ENCODE measurements at places on chromosomes 6 and 20.

DNA sequence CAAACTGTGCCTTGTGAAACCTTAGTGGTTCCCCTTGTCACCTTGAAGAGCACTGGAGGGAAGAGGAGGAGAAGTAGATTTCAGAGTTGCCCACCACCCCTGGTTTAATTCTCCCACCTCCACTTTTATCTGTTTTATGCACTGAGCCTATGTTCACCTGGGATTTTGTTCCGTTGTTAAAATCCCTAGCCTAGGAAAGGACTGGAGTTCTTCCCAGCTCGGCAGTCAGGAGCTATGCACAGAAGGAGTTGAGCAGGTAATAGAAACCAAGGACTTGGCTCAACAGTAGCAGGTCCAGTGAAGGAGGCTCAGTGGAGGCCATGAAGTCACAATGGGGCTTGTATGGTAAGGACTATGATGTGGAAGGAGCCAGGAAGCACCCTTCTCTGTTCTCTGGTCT lies 290.3 kb upstream of the PRND start:
- no peak for DNase-seq

GRCh38 chr6:3088446-3088845 lies 20.2 kb downstream of the RIPK1 start:
- no peak for DNase-seq

DNA sequence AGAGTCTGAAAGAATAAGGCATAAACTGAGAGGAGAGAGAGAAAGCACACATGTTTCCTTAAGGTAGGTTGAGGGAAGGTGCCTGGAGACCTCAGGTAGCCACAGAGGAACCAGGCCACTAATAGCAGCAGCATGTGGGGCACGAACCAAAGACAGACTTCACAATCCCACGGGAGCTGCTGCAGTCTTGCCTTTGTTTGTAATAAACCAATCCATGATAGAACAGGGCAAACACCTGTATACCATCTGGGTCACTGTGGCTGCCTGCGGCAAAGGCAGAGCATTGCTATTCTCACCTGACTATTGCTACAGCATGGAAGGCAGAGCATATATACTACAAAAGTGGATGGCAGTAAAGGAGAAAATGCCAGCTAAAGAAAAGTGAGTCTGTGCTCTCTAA lies 36.3 kb downstream of the HEBP2 start:
- DNase-seq: no peak

DNA sequence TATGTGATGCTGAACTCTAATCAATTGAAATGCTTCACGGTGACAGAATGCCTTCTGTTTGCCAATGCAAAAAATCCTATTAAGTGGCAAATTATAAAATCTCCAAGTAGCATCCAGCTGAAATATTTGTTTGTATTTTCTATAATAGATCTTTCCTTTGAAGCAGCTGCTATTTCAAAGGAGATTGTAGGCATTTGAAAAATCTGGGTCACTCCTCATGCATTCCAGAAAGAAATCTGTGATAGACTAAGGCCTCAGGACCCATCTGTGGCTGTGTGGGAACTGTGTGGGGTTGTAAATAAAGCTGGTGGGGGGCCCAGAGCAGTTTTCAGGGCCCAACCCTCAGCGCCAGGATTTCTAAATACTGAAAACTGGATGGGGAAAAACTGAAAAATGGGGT lies 216.9 kb upstream of the ARG1 start:
- DNase-seq: no peak

- DNase-seq: no peak
These were observed 84.2 kb upstream of the FOXC1 start for GRCh38 chr6:1525364-1526038.
